ENCODE measurements at places on chromosomes 6 and 20.

GRCh38 chr6:139436200-139436956, 61.9 kb upstream of the CITED2 start:
- no peak for DNase-seq

- DNase-seq: no peak
These were observed 28.4 kb downstream of the VSTM2L start for GRCh38 chr20:37931153-37931922.

DNA sequence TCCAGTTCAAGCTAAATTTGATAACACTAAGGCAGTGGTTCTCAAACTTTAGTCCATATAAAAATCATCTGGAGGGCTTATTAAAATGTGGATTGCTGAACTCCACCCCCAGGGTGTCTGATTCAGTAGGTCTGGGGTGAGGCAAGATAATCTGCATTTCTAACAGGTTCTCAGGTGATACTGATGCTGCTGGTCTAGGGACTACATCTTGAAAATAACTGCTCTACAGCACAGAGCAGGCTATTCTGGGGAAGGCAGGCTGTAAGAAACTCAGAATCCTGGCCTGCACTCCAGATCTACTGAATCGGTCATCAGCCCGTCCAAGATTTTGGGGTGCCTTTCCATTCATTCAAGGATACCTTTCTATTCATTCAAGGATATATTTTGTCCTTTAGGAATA, 11.5 kb downstream of the CALHM5 start:
- no peak for DNase-seq

- DNase-seq: no peak
These were observed 2.6 kb downstream of the FOXO3 start for GRCh38 chr6:108563292-108563691.

GRCh38 chr6:150298676-150299075, 70.1 kb upstream of the IYD start:
- no peak for DNase-seq

DNA sequence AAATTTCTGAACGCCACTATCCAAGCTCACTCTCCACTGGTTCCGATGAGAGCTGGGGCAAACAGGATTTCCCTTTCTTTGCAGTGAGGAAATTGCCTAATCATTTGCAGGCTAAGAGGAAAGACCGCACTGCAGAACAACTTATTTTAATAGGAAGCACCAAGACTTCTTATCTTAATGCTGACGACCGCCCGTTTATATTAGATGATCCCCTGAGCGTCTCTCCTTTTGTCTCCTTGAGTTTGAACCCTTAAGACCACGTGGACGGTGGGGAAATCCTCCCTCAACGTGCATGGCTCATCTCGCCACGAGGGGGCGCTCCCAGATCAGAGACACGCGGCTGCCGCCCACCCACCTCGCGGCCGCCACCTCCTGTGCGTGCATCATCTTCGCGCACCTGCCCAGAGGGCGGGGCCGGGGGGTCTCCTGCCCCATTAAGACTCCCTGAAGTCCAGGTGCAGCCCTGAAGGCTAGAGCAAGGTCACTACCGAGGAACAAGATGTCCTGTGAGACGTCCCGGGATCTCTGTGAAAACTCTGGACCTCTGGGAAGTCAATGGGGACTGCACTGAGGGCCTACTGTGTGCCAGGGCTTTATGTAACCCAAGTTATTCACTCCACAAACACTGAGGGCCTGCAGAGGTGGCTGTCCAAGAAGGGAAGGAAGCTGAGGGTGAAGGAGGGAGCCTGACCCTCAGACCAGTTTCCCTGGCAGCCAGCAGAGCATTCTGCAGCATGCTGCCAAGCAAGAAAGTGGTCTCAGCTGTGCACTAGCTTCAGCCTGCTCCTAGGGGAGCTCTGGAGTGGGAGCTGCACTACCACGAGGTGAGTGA, 28.1 kb downstream of the PDYN start:
- peak; percentile 69 for DNase-seq

GRCh38 chr6:3850451-3851203, 1.5 kb downstream of the FAM50B start:
- no peak for DNase-seq

DNA sequence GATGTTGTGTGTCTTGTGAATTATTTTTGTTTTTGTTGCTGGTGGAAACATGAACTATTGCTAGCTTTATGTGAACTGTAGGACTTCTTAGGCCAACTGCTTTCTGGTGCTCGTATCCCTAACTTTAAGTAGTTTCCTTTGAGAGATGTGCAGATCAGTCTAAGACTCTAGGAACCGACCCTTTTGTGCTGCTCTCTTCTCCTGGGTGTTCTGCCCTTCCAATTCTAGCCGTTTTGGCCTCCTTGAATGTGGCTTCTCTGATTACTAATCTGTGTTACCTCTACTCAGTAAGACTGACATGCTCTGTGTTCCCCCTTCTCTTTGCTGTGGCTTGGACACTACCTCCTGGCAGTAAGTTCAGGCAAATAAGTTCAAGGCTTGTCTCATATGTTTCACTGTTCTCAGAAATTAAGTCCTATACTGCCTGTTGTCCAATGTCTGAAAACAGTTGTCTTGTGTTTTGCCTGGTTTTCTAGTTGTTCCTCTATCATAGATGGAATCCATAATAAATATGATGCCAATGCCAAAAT, 58.0 kb downstream of the FOXO3 start:
- DNase-seq: no peak

- DNase-seq: no peak
These were observed 78.6 kb downstream of the GCLC start for GRCh38 chr6:53466257-53466656.

GRCh38 chr6:43695215-43695966, 7.8 kb upstream of the MRPS18A start:
- DNase-seq: no peak

DNA sequence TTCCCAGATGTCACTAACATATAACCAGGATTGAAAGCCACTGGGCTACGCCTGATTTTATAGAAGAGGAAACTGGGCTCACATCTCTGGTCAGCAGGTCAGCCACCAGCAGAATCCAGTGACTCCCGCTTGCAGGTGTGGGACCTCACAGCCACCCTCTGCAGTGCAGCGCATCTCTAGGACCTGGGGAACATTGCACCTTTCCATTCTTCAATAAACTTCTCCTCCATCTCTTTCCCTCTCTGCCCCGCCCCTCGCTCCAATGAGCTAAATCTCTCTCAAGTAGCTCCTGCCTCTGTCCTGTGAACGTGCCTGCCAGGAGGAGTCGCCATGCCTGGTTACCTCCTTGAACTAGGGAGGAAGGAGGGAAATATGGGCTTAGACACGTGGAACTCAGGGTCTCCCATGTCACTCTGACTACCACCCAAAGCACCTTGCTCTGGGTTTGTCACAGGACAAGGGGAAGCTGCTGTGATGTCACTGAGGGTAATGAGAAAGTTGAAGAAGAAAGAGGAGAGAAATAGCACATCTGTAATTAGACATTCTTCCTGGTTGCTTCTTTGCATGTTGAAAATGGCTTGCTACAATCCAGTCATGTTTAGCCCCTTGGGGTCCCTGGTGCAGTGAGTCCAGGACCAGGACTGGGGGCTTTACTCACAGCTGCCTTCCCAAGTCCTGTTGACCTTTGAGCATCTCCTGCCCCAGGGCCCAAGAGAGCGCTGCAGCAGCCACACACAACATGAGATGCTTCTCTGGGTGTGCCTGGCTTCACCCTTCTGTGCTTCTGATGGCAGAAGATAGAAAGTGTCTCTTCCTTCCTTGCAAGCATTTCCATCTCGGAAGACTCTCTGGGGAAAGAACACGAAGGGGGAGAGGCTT, 469.4 kb downstream of the PREX1 start:
- no peak for DNase-seq

- DNase-seq: no peak
These were observed 9.3 kb downstream of the RRAGD start for GRCh38 chr6:89402776-89403175.

DNA sequence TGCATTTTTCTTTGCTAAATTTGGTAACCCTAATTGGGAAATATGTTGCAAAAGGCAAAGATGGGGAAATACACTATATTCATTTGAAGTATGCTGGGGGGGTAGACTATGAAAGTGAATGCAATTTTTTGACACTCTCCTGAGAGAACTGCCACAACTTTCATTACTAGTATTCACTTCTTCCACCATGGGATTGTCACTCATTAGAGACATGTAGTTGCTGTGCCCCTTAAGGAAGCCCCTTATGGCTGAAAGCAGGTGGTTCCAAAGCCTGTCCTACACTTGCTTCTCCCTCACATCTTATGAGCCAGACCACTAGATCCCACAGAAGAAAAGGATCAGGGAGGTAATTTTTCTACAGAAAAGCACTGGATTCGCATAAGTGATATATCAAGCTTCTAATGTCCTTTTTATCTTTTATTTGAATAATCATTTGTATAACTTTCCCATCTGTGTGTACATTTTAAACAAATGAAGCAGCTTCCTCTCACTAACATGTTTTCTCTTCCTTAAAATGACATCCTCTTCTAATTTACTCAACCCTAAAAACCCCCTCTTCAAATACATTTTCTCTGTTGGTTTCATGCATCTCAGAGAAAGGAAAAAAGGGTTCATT, 83.8 kb downstream of the GCLC start:
- DNase-seq: no peak

DNA sequence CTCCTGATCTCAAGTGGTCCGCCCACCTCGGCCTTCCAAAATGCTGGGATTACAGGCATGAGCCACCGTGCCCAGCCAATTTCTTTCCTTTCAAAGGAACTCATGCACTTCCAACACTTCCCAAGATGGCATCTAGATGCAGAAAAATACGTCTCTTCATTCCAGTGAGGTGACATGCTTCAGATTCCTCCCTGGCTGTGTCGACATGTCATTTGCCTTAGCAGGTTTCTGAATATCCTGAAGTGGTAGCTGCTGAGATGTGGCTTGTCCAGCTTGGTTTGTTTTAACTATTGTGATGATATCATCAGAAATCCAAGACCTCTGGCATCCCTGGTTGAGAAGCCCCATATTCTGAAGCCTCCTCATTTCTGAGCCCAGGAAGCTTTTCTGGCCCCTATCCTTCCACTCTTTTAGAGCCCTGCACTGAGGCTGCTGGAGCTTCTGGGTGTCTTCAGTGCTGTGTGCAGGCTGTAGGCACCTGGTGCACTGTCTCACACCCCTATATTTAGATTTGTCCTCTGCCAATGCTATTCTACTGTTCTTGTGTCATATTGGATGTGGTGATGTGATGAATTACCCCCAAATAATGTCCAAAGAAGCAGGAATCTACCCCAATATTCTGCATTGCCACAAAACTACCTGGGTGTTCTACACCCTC, 73.3 kb upstream of the E2F3 start:
- DNase-seq: no peak

DNA sequence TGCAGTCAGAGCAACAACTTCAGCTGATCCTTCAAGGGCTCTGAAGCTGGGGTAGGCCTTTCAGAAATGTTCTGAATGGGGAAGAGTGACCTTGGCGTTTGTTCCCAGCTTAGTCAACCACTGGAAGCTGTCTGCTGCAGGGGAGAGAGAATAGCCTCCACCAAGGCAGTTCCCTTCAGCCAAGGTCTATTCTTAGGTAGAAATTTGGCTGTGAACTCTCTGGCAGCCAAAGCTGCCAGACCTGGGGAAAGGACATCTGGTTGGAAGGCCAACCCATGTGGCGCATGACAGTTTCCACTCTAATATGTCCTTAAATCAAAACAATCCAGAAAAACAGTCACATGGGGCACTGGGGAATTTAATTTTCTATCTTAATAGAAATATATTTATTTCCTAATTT, 60.1 kb downstream of the FBXO5 start:
- no peak for DNase-seq

DNA sequence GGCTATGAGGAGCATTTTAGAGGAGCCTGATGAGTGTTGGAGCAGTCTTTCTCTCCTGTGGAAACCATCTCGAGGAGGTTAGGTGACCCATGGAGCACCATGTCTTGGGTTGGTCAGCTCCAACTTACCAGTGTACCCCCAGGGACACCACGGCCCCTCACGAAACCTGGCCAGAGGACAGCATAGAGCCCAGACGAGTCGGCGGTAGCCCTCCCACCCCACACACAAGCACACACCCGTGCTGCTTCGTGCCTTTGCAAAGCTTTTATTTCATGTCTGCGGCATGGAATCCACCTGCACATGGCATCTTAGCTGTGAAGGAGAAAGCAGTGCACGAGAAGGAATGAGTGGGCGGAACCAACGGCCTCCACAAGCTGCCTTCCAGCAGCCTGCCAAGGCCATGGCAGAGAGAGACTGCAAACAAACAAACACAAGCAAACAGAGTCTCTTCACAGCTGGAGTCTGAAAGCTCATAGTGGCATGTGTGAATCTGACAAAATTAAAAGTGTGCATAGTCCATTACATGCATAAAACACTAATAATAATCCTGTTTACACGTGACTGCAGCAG, 53.6 kb downstream of the EZR start:
- DNase-seq: no peak

DNA sequence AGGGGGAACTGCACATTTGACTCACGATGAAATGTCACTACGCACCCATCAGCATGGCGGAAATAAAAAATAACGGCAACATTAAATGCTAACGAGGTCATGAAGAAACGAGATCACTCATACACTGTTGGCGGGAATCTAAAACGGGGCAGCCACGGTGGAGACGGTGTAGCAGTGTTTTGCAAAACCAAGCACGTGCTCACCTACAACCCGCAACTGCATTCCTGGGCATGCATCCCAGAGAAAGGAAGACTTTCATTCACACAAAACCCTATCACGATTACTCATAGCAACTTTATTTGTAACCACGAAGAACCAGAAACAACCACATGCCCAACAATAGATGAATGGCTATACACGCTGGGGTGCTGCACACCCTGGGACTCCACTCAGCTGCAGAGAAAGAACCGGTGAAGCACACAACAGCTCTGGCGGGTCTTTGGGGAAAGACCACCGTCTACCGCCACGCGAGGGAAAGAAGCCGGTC, 77.0 kb downstream of the YTHDF1 start:
- no peak for DNase-seq

DNA sequence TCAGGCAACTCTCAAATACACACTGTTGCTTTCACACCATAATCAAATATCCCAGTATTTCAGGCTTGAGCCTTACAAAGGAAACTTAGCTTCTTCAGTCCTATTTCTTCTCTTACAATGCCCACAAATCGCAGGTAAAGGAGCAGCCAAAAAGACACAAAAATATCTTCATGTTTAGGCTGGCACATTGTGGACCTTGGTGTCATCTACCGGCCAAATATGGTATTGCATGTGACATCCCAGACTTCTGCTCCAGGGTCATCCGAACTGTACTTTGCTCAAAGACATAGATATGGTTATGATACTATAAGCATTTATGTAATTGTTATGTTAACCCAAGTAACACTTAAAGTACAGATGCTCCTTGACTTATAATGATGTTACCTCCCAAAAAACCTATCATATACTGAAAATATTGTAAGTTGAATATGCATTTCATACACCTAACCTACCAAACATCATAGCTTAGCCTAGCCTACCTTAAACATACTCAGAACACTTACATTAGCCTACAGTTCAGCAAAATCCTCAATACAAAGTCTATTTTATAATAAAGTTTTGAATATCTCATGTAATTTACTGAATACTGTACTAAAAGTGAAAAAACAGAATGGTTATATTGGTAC, 4.6 kb downstream of the OR2H2 start:
- DNase-seq: peak; percentile 29

DNA sequence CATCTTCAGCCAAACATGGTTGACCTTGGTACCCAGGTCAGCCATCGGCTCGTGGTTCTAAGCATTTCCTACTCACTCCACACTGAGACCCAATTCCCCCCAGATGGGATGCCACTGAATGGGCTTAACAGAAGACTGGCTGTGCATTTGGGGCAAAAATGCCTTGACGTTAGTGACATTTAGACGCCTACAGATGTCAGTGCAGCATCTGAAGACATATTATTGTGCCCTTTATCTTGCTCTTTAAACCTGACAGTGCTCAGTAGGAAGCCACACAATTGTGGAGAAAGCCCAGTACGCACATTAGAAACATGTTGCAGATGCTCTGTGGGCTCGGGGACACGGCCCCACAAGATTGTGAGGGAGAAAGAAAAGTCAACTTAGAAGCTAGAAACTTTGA, 414.7 kb downstream of the PTPRT start:
- peak; percentile 31 for DNase-seq

Data from globus pallidus (tissue), 1 donor.